ENCODE measurements at places on chromosomes 11 and 22. TPM values are rescaled to one million over a fixed set of nuclear protein-coding genes. Genes with fewer than 3 reads are reported as not detected.

DNA sequence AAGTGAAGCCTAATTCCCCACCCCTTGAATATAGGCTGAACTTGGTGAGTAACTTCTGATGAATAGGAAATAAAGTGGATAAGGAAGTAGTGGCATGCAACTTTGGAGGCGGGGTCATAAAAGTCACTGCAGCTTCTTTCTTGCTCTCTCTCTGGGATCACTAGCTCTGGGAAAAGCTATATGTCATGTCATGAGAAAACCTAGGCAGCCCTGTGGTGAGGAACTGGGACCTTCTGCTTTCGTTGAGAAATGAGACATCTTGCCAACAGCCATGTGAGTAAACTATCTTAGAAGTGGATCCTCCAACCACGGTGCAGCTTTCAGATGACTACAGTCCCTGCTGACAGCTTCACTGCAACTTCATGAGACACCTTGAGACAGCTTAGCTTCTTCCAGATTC lies 15.7 kb downstream of the ZNF214 start:
- no peak for DNase-seq

GRCh38 chr11:554428-555226 lies 5.9 kb downstream of the LMNTD2 start:
- peak; percentile 68 for DNase-seq

DNA sequence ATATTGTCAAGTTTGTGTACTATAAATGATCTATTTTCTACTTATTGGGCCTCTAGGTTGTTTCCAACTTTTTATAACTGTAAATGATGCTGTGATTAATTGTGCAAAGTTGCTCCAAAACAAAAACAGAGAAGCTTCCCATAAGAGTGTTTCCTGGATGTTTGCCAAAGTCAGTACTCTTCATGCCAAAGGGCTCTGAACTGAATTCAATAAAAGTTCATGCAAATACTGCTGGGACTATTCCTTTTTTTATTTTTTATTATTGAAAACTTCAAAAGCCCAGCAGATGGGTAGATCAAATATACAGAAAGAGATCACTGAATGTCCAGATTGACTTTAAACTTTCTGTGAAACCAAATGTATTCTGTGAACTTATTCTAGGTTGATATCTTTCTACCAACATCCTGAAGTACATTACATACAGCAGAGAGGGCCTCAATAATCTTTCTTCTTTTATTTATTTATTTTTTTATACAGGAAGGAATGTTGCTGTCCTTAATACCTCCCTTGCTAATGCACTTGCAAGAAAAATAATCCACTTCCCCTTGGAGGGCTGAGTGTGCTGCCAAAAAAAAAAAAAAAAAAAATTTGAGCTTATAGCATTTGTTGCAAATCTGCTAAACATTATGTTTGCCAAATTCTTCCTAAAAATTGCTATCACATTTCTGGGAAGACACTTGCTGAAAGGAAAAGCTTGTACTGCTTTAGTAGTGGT lies 53.0 kb downstream of the CTSC start:
- DNase-seq: no peak

Gene RFPL3
- not detected for total RNA-seq

GRCh38 chr11:56716379-56716854 lies 17.5 kb downstream of the OR9G1 start:
- DNase-seq: no peak

DNA sequence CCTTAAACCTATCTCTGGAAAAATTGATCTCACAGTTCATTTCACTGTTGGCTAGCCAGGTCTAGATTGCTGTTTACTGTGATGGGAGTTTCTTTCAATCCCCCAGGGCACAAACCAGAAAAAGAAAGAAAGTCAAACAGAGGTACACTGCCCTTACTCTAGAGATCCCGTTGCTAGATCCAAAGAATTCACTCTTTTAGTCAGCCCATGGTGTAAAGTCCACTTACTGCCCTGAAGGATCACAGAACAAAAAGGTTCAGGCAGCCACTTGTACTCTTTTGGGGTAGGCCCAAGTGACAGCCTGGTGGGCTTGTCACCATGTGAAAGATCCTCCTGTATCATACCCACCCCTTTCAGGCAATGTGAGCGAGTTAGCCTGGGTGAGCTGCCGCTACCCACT lies 162.6 kb upstream of the CCDC179 start:
- DNase-seq: no peak

- no peak for DNase-seq
Measured at GRCh38 chr11:128182844-128183243, 404.5 kb downstream of the ETS1 start.

DNA sequence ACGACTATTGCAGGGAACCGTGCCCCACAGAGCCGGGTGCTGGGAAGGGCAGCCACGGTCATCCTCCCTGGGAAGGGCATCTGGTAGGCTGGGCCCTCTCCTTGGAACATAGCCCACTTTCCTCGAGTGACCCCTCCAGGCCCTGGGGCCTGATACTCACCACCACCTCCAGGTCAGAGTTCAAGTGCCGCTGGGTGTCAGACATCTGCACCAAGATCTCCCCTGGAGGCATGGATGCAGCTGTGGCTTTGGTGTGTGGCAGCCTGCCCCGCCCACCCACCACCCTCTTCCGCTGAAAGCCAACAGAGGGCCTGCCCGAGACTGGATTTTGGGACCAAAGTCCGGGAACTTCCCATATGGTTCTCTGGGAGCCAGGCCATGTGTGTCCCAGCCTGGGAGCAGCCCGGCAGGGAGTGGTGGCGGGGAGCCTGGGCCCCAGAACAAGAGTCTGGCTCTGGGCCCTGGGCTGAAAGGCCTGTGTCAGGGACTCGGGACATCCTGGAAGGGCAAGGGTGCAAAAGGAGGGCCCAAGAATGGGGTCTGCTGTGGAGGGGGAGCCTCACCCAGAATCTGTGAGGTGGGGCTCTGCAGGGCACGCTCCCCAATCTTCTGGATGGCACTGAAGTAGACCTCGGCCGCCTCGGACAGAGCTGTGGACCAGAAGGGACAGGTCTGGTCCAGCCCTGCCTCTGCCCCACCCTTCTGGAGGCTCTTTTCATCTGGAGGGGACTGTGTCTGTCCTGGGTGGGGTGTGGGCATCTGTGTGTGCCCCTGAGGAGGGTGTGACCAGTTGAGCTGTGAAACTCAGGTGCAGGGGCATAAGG lies 2.6 kb downstream of the BAIAP2L2 start:
- peak; percentile 81 for DNase-seq

- DNase-seq: no peak
Measured at GRCh38 chr11:60124802-60125432, 36.5 kb downstream of the MS4A2 start.

DNA sequence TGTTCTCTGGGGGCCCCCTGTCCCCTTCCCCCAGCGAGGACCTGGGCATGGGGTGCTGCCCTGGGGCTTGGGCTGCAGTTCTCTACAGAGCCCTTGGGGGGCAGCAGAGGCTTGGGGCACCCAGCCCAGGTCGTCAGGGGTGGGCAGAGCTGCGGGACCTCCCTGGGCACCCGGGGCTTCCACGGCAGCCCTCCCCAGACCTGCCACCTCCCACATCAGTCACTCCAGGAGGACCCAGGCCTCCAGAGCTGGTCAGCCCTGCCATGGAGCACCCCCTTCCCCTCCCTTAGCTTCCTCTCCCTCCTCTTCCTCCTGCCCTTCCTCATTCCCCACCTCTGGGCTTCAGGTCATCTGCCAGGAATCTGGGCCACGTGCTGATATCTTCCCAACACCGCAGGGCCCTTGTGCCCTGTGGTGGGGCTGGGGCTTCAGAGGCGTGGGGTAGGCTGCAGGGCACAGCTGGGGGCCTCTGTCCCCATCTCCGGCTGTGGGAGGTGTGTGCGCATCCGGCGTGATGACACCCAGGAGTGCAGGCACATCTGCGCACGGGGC lies 5.8 kb downstream of the TSPAN4 start:
- DNase-seq: no peak

Gene MS4A15
- total RNA-seq: not detected

GRCh38 chr11:127199306-127199801 lies 198.8 kb upstream of the KIRREL3 start:
- no peak for DNase-seq

Gene DEFB131B
- total RNA-seq: not detected

DNA sequence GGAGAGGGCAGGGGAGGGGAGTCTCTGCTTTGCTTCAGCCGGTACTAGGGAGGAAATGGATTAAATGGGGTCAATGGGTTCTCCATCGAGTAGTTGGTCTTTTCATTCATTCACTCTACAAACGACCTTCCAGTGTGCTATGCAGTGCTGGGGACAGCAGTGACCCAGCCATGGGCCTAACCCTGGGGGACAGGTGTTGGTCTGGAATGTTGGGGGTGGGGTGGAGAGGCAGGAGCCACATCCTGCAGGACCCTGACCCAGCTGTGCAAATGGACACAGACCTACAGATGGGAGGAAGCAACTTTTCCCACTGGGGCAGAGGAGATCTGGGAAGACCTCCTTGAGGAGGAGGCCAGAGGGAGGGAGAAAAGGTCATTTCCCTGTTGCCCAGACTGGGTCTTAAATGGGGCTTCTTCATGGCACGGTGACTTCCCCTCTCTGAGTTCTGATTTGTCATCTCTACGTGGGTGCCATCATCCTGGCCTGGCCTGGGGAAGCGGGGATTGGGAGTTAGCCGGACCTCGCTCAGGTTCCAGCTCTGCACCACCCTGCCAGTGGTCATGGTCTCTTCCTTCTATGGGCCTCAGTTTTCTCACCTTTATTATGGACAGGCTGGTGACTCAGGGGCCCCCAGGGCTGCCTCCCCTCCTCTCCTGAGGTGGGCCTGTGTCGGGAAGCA lies 2.0 kb downstream of the CYTH4 start:
- DNase-seq: no peak

DNA sequence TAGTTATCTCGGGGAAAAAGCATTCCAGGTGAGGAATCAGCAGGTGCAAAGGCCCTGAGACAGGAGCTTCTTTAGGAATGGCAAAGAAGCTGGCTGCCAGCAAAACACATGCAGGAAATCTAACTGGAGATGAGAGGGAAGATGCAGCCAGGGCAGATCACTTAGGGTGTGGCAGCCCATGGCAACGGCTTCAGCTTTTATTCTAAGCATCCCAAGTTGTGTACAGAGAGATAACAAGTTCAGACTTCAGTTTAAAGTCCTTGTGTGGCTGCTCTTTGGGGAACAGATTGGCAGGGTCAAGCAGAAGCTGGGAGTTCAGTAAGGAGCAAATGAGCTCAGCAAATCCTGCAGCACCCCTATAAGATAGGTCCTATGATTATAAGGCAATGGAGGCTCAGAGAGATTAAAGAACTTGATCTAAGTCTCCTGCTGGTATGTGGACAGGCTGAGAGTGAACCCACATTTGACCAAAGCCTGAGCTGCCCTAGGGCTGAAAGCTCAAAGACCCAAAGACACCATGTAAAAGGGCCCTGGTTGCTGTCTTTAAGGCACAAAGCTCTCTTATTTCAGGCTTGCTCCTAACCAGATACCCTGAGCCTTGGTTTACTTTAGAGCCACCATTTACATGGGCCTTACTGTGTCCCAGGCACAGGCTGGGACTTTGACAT lies 466.8 kb downstream of the SOX6 start:
- no peak for DNase-seq

Gene CD3D
- 0.69 TPM for total RNA-seq

DNA sequence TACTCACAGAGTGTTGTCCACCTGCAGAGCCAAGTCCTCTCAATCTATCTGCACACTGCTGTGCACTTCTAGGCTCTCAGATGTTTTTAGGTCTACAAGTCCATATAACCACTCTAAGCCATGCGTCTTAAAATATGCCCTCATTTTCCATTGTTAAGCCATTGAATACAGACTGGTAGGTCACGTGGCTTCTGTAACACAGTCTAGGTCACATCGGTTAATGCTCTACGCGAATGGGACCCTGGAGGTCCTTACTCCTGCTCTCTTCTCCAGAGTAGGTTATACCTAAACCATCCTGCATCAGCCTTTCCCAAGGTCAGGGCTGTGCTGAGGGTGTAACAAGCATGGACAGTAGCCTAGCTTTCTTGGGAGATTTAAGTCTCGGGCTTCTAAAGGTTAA lies 819 bp downstream of the JAML start:
- DNase-seq: no peak

Gene RRAS2
- 18.8 TPM for total RNA-seq

Gene LSP1
- 11.1 TPM for total RNA-seq

DNA sequence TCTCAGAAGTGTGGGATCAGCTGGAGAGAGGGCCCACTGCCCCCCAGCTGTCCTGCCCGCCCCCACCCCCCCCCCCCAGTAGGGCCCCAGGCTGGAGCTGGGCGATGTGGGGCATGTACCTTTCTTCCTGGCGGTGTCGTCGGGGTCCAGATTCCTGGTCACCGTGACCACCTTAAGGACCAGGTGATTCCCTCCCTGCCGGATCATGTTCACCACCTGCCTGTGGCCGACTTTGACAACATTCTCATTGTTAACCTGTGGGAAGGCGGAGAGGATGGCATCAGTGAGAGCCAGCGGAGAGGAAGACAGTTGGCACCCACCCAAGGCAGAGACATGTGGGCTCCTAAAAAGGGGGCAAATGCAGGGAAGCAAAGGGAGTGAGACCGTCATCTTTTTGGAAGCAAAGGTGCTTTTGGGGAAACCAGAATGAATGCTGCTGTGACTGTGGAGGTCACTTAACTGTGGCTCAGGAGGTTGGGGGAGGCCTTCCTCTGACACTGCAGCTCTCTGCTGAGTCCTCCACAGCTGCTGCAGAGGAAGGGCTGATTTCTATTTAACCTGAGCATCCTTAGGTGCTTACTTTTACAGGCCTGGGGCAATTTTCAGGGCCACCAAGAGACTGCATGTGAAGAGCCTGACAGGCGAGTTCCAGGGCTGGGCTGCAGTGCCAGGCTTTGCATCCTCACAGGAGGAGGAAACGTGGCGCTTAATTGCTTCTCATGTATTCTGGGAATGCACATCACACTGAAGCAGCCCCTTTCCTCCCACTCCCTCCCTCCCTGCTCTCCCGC lies 104.5 kb downstream of the CTTN start:
- DNase-seq: no peak

- no peak for DNase-seq
Measured at GRCh38 chr22:29587938-29588699, 7.2 kb upstream of the NIPSNAP1 start.

Gene ARHGAP20
- total RNA-seq: 0.06 TPM

GRCh38 chr11:116888884-116889549 lies 51.6 kb upstream of the APOA1 start:
- DNase-seq: no peak

DNA sequence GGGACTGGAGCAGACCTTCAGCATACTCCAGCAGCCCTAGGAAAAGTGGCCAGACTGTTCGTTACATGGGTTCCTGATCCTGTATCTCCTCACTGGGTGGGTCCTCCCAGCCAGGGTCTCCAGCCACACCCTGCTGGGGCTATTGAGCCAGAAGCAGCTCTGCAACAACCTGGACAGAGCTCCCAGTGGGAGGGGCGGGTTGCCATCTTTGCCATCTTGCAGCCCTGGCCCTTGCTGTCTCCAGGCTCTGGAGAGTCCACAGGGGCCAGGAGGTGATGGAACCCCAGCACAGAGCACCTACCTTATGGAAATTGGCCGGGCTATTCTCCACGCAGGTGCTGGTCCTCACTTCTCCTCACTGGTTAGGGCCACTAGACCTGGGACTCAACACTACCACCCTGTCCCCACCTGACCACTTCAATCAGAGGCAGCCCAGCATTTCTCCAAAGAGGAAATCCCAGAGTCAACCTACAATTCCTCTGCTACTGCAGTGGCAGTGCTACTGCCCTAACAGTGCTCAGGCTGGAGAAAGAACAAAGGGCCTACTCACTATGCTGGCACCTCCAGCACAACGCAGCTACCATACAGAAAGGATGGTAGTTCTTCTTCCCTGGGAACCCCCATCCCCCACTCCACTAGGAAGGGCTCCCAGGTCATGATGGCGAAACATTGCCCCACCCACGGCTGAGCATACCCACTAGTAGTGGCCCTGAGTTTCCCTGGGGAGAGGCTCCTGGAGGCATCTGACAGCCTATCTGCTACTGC lies 290.2 kb upstream of the NCAM1 start:
- no peak for DNase-seq
